ENCODE measurements at places on chromosomes 2 and 18.

DNA sequence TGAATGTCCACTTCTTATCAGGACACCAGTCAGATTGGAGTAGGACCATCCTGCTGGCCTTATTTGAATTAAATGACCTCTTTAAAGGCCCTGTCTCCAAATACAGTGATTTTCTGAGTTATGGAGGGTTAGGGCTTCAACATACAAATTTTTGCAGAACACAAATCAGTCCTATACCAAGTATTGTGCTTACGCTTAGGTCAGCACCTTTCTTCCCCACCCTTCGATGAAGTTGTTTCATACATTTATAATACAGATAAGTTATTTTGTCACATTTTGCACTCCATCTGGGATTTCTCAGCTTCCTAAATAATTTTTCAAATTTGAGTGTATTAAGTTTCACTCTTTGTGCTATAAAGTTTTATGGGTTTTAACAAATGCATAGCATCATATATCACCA lies 190.5 kb upstream of the EPAS1 start:
- DNase-seq, result no peak

- no peak for DNase-seq
Measured at GRCh38 chr2:17068021-17068420, 402.4 kb upstream of the CYRIA start.

GRCh38 chr2:205129531-205129930 lies 552.8 kb upstream of the NRP2 start:
- DNase-seq, result no peak

DNA sequence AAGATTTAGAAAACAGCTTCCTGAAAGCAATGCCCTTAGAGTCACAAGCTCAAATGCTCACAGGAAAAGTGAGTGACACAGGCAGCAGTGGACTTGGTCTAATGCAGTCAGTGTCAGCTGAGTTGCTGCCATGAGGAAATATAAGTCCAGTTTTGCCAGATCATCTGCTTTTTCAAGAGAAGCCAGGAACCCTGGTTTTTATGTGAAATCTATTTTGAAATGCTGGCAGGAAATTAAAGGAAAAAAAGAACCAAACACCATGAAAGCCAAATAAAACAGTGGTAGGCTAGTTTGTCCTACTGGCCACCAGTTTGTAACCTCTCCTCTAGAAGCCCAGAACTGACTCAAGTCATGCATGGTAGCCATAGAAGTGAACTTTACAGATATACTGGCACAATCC lies 109.2 kb downstream of the THADA start:
- DNase-seq, result no peak

DNA sequence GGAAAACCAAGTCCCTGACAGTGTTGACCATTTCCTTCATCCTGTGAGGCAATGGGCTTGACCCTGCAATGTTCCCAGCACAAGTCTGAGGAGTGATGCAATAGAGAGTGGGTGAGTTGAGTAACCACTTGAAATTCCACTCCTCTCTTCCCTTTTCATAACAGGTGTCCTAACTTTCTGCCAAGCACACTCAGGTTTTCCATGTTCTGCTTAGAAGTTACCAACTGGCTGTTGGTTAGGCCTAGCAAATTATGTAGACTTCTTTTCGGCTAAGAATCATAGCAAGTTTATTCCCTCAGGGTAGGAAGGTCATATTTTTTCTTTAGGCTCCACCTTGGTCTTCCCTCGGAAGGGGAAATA lies 11.5 kb downstream of the GNLY start:
- no peak for DNase-seq

DNA sequence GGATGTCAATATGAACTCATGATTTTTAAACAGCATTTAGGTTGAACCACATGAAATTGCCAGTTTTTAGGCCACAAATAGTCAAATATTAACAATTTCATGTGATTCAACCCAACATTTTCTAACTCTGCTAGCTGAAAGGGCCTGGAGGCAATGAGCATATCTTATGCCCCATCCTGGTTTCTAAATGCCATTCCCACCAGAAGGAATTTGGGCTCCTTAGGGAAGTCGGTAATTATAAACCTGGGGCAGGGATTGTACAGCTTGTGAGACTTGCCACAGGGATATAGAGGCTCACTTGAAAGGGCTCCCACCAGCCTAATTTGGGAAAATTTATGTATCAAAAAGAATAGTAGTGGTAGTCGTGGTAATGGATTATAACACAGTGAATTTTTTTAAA lies 178.4 kb upstream of the ALPP start:
- DNase-seq, result no peak

DNA sequence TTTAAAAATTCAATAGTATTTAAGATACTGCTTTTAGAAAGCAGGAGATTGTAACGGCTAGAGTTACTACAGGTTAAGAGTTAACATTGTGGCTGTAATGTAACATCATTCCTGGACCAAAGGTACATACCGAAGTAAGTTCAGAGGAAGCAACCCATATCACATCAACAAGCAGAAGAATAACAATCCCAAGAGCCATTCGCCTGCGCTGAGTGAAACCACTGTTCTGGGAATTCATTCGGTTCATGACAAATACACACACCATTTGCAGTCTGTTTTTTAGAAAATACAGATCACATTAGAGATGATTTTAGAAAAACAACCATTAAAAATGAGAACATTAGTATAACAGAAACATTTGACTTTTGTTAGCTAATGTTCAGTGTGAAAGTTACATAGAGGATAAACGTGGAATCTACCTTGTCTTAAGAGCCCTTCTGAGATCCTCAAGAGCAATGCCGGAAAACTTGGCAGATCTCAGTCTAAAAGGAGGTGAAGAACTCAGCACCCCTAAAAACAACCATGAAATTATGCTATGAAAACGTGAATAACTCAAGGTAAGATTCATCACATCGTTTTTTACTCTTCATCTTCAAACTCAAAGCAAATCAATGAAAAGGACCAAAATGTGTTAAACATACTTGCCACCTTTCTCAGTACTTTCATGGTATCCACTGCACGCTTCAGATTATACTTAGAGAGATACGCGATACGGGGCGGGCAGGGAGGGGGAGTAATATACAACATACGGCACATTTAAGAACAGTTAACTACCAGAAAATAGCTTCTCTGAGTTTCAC lies 1.2 kb downstream of the SLC35F5 start:
- no peak for DNase-seq

DNA sequence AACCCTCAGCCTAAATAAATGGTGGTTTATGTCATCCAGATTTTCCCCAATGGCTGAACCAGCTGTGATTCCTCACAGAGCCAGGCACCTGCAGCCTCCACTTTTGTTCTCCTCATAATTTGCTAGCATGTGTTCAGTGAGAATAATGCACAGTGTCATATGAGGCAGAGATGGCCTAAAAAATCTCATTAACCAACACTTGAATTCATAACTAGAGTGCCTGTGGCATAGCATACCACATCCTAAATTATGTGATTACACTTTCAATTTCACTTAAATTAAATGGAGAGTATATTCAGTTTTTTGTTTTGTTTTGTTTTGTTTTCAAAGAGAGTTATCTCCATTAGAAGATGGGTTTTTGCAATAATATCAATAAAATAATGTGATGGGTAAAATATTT lies 488.0 kb downstream of the CBLN2 start:
- DNase-seq, result no peak

GRCh38 chr2:113966832-113967231 lies 76.9 kb downstream of the ACTR3 start:
- no peak for DNase-seq

GRCh38 chr18:21146016-21146415 lies 34.4 kb upstream of the ROCK1 start:
- DNase-seq, result no peak

DNA sequence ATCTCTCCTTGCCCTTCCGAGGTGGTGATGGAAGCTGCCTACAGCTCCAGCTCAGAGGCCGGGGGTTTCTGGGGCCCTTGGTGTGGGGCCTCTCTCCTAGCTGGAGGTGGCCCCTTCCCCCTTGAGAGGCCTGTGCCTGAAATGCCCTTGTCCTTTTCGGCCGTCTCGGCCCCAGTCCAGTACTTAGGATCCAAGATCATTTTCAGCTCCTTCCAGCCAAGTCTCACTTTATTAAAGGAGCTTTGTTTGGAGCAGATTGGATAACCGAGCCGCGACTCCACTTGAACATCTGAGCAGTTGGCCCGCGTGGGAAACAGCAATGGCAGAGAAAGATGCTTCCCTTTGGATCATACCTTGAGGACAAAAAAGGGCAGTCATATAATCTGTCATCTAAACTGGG lies 125.0 kb downstream of the NEDD4L start:
- no peak for DNase-seq

- DNase-seq, result no peak
Measured at GRCh38 chr2:188369365-188369764, 77.7 kb downstream of the GULP1 start.

DNA sequence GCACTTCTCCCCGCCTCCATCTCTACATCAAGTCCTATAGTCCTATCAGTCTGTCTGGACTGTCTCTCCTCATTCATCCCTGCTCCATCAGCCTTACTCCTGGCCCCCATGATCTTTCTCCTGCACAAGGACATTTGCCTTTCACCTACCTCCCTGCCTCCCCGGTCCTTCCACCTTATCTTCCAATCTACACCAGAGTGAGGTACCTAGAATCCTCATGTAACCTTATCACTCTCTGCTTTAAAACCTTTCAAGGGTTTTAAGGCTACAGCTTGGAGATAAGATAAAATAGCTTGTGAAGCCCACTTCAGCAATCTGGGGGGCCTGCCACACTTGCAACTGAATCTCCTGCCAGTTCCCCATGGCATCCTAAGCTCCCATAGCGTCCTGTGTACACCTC lies 12.8 kb downstream of the CDC42EP3 start:
- no peak for DNase-seq

DNA sequence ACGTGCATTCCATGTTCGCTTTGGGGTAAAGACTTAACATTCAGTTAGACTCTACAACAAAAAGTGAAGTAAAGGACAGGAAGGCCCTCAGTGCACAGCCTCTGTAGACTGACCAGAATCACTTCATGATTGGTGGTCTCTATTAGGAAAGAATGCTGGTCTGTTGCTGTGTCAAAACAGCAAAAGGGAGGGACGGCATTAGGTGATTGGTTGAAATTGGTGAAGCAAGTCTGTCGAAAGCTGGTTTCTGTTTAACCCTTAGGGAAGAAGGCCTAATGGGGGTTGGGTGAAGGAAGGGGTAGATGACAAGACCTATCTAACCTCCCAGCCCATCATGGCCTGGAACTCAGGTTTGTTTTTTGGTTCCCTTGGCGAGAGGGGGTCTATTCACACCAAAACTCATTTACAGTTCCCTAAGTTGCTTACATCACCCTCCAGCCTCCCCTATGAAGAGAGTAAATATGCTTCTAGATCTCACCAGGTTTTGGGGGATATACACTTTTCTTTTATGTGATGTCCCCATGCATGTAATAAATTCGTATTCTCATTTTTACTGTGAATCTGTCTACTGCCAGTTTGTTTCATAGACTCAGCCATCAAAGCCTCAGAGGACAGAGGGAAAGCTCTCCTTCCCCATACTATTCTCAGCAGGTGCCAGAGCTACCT lies 65.6 kb downstream of the TMEM17 start:
- DNase-seq, result no peak

- no peak for DNase-seq
Measured at GRCh38 chr2:45892425-45892745, 240.9 kb downstream of the PRKCE start.

- peak; percentile 45 for DNase-seq
Measured at GRCh38 chr2:119338826-119339561, 27.6 kb downstream of the C2orf76 start.

DNA sequence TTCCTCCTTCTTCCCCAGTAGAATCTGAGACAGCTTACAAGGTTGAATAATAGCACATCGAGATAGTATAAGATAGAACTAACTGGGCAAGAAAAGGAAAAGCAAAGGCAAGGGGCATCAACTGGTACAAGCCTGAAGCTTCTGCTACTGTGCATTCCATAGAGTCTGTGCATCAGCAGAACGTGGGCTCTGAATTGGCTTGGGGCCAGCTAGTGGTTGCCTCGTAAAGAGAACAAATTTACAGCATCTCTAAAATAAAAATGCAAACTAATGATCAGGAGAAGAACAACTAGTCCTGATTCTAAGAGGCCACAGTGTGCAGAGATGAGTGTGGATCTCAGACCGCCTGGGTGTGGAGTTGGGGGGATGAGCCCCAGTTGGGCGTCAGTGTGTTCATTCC lies 36.6 kb downstream of the UPP2 start:
- DNase-seq, result no peak

DNA sequence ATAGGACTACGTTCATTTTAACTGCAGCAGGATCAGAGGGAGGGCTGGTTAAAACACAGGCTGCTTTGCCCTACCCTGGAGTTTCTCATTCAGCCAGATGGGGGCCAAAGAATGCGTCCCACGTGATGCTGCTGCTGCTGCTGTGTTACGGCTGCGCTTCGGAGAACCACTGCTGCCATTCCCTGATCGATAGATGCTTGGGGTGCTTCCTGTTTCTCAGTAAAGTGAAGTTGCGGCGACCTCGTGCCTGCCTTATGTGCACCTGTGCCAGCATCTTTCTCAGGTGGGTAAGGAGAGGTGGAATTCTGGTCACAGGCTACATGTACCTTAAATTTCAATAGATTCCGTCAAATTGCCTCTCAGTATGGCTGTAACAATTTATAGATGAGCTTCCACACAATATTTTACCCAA lies 24.7 kb upstream of the TOGARAM2 start:
- DNase-seq, result no peak

- DNase-seq, result no peak
Measured at GRCh38 chr18:59065684-59066083, 74.0 kb upstream of the SEC11C start.

- no peak for DNase-seq
Measured at GRCh38 chr2:26982102-26982742, 11.8 kb downstream of the MAPRE3 start.

DNA sequence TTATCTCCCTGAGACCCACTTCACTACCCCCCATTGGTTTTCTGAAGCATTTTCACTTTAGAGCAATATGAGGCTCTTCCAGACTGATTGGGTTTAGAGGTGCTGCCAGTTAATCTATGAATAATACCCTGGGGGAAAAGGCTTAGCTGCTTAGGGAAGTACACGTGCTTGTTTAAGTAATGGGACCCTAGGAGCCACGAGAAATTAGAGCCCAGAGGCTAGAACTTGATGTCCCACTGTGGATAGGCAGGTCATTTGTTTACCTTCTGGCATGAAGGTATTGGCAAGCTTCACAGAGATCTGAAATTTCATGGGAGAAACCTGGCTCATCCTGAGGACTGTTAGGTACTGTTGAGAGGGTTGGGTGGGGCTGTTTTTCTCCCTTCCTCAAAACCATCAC lies 59.7 kb downstream of the CLIP4 start:
- no peak for DNase-seq

DNA sequence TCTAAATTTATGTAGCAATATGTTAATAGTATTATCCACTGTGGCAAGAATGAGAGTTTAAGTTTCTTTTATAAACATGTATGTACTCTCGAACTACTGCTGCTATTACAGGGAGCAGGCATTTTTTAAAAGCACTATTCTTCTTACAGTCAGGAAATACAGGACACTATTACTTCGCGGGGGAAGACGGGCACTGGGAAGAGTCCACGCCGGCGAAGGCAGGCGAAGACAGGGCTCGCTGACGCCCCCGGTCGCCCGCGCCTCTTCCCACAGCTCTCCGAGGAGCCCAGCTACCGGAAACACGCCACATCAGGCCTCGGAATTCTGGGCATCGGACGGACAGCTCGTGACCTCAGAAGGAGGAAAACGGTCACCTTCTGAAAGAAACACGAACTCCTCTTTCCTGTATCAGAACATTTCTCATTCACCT lies 90.2 kb downstream of the FAM161A start:
- no peak for DNase-seq
